ENCODE measurements at places on chromosomes 6 and 20.

DNA sequence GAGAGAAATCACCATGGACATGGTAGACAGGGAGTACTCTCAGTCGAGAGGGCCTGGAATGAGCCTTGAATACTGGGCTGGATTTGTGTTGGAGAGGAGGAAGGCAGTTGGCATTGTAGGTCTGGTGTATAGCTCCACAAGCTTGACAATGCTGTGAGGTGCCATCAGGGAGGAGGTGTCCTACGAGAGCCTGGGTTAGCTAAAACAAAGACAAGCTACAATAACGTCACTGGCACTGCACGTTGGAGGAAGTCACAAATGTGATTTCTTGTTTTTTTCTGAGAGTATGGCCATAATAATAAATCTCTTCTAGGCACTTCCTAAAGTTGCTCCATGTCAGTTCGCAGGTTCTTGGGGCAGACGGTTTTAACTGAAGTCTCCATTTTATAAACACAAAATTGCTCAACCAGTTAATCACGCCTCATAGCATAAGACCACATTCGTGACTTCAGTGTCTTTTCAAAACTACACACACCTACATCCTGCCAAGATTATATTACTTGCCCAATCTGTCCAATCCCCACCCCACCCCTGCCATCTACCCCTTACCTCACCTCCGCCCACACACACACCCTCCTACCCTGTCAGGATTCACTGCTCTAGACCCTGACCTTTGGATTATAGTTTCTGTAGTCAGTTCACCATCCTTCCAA is 4.4 kb upstream of the HLA-DMB start:
- peak; percentile 51 for DNase-seq

- DNase-seq = peak; percentile 16
Measured at GRCh38 chr6:5078121-5078669, 6.9 kb upstream of the PPP1R3G start.

- DNase-seq = peak; percentile 91
Measured at GRCh38 chr6:52877168-52877567, 32.3 kb downstream of the GSTA3 start.

DNA sequence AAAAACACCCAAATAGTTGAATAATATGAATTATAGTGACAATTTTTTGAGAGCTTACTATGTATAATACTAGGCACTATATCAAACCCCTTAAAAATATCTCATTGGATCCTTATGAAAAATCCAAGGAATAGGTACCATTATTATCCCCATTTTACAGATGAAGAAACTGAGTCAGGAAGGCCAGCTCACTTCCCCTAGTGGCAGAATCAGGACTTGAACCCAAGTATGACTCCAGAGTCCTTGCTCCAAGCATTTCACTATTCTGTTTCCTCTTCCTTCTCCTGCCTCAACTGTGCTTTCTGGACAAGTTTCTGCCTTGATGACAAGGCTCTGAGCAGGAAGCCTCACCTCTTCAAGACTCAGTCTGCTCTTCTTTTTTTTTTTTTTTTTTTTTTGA is 10.8 kb upstream of the PARD6B start:
- DNase-seq = no peak

GRCh38 chr6:52390361-52390727 is 28.4 kb downstream of the PAQR8 start:
- peak; percentile 70 for DNase-seq

Measured in fibroblast of villous mesenchyme (primary cell).